GM23248 (cell line): ENCODE measurements at places on chromosomes 12 and 14.
A peak's percentile ranks its signal among the peaks of the same experiment; 100 is the strongest.

DNA sequence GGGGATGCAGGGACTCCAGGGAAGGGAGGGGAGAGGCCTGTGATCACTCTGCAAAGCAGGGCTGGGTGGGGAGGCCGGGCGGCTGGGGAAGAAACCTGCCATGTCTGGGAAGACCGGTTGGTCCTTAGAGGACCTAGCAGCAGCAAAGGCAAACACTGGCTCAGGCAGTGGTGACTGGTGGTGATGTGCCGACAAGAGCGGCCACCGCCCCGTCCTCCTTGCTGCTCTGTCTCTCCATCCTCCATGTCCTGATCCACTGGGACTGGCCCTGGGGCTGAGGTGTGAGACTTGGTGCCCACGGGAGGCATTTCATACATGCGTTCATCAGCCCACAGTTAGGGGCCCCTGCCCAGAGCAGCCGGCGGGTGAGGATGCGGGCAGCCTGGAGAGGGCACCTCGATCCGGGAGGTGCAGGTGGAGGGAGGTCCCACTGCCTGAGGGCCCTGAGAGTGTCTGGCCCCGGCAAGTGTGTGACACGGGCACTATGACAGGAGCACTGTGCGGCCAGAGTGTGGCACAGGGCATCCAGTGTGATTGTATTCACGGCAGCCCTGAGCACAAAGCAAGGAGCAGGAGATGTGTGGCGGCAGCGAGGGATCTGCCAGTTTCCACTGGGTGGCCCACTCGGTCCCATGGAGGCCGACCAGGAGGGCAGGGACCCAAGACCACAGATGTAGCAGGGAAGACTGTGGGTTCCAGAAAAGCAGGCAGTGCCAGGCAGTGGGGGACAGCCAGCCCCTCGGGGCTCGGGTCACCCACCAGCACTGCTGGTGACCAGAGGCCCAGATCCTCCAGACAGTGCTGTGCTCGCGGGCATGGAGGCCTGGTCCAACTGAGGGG is 13.9 kb downstream of the ANKRD9 start:
- H3K36me3 ChIP-seq, result no peaks in the 10 kb centered on the region
- H3K27ac ChIP-seq, result no peak overlapping the region
- no peak overlapping the region for H3K4me3 ChIP-seq
- H3K27me3 ChIP-seq, result no peaks in the 10 kb centered on the region

DNA sequence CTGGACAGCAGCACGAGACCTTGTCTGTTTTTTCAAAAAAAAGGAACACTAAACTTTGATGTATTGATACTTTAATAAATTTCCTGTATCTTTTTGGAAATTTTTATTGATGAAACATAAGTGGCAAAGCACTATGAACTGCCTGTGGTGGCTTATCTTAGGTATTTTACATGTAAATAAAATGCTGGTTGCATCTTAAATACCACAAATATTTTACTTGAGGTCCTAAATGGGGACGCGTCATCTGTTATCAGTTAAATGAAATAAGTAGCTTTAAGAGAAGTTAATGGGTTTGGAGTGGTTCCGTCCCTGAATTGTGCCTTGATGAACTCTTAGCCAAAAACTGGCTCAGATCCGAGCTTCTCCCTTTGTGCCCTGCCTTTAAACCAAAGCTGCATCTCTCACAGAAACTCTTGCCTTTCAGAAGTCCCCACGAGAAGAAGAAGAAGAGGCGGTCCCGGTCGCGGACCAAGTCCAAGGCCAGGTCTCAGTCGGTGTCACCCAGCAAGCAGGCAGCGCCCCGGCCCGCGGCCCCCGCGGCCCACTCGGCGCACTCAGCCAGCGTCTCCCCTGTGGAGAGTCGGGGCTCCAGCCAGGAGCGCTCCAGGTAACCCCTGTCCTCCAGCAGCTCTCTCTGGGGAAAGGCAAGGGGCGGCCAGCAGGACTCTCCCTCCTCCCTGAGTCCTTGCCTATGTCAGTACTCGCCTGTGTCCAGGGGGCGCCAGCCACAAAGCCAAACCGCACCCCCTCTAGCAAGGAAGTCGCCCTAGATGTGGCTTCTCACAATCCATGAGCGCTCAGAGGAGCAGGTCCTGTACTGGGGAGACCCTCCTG is 31.2 kb upstream of the MMP17 start:
- H3K27ac ChIP-seq, result no peak overlapping the region
- DNase-seq, result no peak
- H3K4me1 ChIP-seq, result peaks cover 13% of the 10 kb centered on the region
- no peaks in the 10 kb centered on the region; the same call in 1 of the 2 replicates for H3K36me3 ChIP-seq
- no peak overlapping the region for H3K4me3 ChIP-seq

- DNase-seq, result no peak
- no peaks in the 10 kb centered on the region for H3K4me1 ChIP-seq
- H3K27ac ChIP-seq, result no peak overlapping the region
- peaks cover 20% of the 10 kb centered on the region; the same call in 1 of the 2 replicates for H3K36me3 ChIP-seq
- H3K4me3 ChIP-seq, result no peak overlapping the region
These were observed 78.5 kb downstream of the TESC start for GRCh38 chr12:117020536-117021220.

- DNase-seq, result peak; percentile 97
- H3K4me3 ChIP-seq, result peak overlapping the region; percentile 19; the same call in 1 of the 2 replicates
- H3K27me3 ChIP-seq, result no peaks in the 10 kb centered on the region
These were observed 238.9 kb downstream of the CHST11 start for GRCh38 chr12:104695453-104696148.

DNA sequence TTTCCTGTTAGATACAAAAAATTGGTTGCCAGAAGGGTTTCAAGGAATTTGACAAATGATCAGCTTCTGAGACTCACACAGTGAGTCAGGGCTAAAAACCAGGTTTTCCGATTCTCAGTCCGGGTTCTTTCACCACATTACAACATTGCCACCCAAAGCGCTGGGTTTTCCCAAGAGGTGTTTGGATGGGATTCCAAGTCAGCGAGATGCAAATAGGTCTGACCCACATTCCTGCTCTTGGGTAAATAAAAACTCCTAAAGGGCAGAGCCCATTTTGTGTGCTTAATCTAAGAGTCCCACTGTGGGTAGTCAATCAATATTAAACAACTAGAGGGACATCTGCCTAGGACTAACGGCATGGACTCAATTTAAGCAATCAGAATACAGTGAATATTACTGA is 5.4 kb upstream of the RIC8B start:
- H3K27me3 ChIP-seq, result 0 out of 2 replicates have a peak, but pooled peaks cover 4% of the 10 kb centered on the region
- H3K27ac ChIP-seq, result no peak overlapping the region
- peak; percentile 23 for DNase-seq
- no peaks in the 10 kb centered on the region for H3K4me1 ChIP-seq
- no peak overlapping the region for H3K4me3 ChIP-seq

GRCh38 chr12:132490422-132491137 is 629 bp downstream of the FBRSL1 start:
- peak; percentile 75 for DNase-seq
- peaks cover 4% of the 10 kb centered on the region; the same call in 1 of the 2 replicates for H3K4me1 ChIP-seq
- H3K36me3 ChIP-seq, result no peaks in the 10 kb centered on the region
- peak overlapping the region; percentile 78 for H3K4me3 ChIP-seq

DNA sequence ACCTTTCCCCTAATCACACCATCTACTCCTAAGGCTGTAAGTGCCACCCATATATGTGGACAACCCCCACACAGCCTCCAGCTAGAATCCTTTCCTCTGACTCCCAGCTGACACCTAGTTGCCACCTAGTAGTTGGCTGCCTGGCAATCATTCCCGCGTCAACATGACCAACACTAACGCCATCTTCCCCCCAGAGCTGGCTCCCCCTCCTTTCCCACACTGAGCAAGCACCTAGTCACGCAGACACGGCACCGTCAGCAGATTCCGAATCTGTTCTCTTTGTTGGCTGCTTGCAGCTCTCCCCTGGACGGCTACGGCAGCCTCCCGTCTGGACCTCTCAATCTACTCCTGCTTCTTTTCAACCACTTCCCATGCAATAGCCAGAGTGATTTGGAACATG is 27.7 kb downstream of the UBR7 start:
- H3K27ac ChIP-seq, result peak overlapping the region; percentile 84
- H3K27me3 ChIP-seq, result no peaks in the 10 kb centered on the region
- H3K4me1 ChIP-seq, result peaks cover 10% of the 10 kb centered on the region
- H3K4me3 ChIP-seq, result peak overlapping the region; percentile 38; the same call in 1 of the 2 replicates
- no peaks in the 10 kb centered on the region for H3K36me3 ChIP-seq

GRCh38 chr12:7907009-7907408 is 29.0 kb downstream of the SLC2A3 start:
- DNase-seq, result peak; percentile 52
- no peaks in the 10 kb centered on the region for H3K36me3 ChIP-seq
- no peak overlapping the region for H3K4me3 ChIP-seq
- no peak overlapping the region for H3K27ac ChIP-seq

DNA sequence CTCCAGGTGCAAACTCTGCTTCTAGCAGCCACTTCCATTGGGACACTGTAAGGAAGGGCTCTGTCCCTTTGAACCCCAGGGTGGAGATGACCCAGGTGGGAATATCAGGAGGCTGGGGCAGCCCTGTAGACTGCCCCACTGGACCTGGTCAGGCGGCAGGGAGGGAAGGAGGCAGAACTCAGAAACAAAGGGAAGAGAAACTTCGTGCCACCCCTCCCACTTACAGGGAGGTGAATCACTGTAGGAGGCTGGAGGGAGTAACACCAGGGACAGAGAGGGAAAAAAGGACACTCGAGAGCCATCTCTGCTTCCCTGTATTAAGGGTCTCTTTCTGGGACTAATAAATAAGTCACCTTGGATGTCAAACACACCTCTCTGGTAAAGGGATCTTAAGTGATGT is 37.4 kb downstream of the ISCA2 start:
- H3K27me3 ChIP-seq, result no peaks in the 10 kb centered on the region
- H3K27ac ChIP-seq, result no peak overlapping the region
- DNase-seq, result no peak
- no peak overlapping the region for H3K4me3 ChIP-seq
- H3K36me3 ChIP-seq, result peaks cover 15% of the 10 kb centered on the region; the same call in 1 of the 2 replicates
- H3K4me1 ChIP-seq, result no peaks in the 10 kb centered on the region

- H3K4me1 ChIP-seq, result peaks cover 57% of the 10 kb centered on the region
- peak overlapping the region; percentile 44 for H3K4me3 ChIP-seq
- DNase-seq, result peak; percentile 27
- no peaks in the 10 kb centered on the region for H3K27me3 ChIP-seq
- no peaks in the 10 kb centered on the region for H3K36me3 ChIP-seq
These were observed 469.8 kb downstream of the FOXG1 start for GRCh38 chr14:29236401-29236800.

DNA sequence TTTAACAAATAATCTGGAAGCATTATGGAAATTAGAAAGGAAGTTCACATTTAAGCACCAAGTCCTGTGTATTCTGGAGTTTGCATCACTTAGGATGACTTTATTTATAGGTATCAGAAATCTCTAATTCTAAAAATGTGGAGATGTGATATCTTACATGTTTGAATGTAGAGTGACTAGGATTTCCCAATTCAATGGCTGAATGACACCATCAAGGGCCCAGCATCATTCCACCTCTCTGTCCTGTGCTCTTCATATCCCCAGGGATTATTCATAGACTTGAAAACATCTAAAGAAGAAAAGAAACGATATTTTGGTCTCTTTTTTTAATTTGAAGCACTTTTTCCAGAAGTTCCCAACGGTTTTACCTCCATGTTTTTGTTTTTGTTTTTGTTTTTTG is 15.2 kb upstream of the METAP2 start:
- no peaks in the 10 kb centered on the region for H3K27me3 ChIP-seq
- no peak for DNase-seq
- H3K27ac ChIP-seq, result no peak overlapping the region
- H3K4me1 ChIP-seq, result no peaks in the 10 kb centered on the region
- no peak overlapping the region for H3K4me3 ChIP-seq

DNA sequence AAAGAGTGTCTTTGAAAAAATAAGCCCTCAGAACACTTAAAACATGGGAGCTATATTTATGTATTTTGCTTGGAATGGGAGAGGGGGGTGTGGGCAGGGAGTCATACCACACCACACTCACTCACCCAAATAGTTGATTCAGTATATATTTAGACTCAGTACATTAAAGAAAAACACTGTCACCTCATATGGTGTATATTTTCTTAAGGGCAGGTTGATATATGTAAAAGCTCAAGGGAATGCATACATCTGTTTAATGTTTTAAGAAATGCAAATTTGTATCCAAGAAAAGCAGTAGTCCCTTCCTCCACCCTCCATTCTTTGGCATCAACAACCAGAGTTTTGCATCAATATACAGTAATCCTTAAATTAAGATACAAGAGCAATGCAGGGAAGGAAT is 1.4 kb downstream of the NFYB start:
- peak overlapping the region; percentile 7 for H3K27ac ChIP-seq
- H3K4me3 ChIP-seq, result peak overlapping the region; percentile 78
- peak; percentile 46 for DNase-seq
- no peaks in the 10 kb centered on the region for H3K27me3 ChIP-seq
- H3K4me1 ChIP-seq, result peaks cover 50% of the 10 kb centered on the region

GRCh38 chr14:55539975-55540374 is 40.0 kb upstream of the KTN1 start:
- H3K4me3 ChIP-seq, result no peak overlapping the region
- H3K27ac ChIP-seq, result no peak overlapping the region
- DNase-seq, result no peak

GRCh38 chr12:75712223-75712622 is 200.8 kb upstream of the KRR1 start:
- no peak for DNase-seq
- H3K27ac ChIP-seq, result no peak overlapping the region
- no peaks in the 10 kb centered on the region for H3K36me3 ChIP-seq
- no peak overlapping the region for H3K4me3 ChIP-seq
- H3K27me3 ChIP-seq, result no peaks in the 10 kb centered on the region

GRCh38 chr14:94051115-94051514 is 25.0 kb downstream of the OTUB2 start:
- H3K27ac ChIP-seq, result no peak overlapping the region
- H3K27me3 ChIP-seq, result no peaks in the 10 kb centered on the region
- peaks cover 45% of the 10 kb centered on the region for H3K36me3 ChIP-seq
- H3K4me3 ChIP-seq, result no peak overlapping the region
- no peaks in the 10 kb centered on the region for H3K4me1 ChIP-seq

GRCh38 chr14:70696026-70696425 is 54.3 kb downstream of the TTC9 start:
- no peak overlapping the region for H3K27ac ChIP-seq
- no peaks in the 10 kb centered on the region; the same call in none of the 2 replicates for H3K27me3 ChIP-seq
- DNase-seq, result no peak
- no peaks in the 10 kb centered on the region for H3K36me3 ChIP-seq
- peaks cover 15% of the 10 kb centered on the region for H3K4me1 ChIP-seq

DNA sequence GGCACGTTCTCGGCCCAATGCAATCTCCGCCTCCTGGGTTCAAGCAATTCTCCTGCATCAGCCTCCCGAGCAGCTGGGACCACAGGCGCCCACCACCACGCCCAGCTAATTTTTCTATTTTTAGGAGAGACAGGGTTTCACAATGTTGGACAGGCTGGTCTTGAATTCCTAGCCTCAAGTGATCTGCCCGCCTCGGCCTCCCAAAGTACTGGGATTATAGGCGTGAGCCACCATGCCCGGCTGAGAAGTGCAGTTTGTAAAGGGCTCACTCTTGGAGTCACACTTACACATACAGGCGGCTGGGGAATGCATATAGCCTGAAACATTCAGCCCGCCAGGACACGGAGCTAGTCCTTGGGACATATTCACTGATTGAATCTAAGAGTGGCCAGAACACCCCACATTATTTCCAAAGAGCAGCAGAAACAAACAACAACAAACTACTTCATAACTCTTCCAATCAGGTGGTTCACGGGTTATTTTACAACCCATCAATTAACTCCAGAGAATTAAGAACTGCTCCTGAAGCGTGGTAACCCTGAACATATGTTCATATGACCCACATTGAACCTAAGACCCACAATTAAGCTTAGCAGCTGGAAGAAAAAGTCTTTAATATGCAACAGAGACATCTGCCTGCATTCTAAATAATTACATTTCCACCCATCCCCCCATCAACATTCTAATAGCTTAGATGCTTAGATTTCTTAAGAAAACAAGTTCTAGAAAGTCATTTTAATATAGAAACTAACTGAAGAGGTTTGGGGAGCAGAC is 49.2 kb downstream of the SSH1 start:
- peaks cover 60% of the 10 kb centered on the region for H3K36me3 ChIP-seq
- DNase-seq, result peak; percentile 8
- peak overlapping the region; percentile 1; the same call in 1 of the 2 replicates for H3K27ac ChIP-seq
- no peaks in the 10 kb centered on the region for H3K27me3 ChIP-seq
- peaks cover 34% of the 10 kb centered on the region for H3K4me1 ChIP-seq
